ENCODE measurements at places on chromosomes 4 and X. TPM values are rescaled to one million over a fixed set of nuclear protein-coding genes. Genes with fewer than 3 reads are reported as not detected.

- DNase-seq, result no peak
Measured at GRCh38 chr4:74537459-74537858, 92.5 kb downstream of the AREG start.

DNA sequence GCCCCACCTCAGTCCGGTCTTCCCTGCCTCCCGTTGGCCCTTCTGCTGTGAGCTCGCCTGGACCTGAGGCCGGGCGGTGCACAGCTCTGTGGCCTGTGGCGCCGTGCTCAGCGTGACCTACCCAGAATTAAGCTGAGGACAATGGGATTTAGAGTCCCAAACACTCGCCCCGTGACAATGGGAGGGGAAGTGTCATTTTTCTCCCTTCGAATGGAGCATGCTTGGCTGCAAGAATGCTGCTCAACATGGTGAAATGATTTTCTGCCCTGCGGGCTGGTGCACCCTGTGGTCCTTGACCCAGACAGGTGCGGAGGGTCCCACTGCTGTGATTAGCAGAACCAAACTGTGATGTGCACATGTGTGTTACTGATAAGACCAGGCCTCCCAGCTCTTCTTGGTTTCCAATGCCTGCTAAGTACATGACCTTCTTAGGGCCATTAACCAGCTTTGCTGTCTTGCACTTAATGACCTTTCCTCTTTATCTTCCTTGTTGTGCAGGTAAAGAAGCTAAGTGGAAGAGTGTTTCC, 772 bp downstream of the EOLA1 start:
- no peak for DNase-seq

RADX gene
- 3.0 TPM for total RNA-seq

DNA sequence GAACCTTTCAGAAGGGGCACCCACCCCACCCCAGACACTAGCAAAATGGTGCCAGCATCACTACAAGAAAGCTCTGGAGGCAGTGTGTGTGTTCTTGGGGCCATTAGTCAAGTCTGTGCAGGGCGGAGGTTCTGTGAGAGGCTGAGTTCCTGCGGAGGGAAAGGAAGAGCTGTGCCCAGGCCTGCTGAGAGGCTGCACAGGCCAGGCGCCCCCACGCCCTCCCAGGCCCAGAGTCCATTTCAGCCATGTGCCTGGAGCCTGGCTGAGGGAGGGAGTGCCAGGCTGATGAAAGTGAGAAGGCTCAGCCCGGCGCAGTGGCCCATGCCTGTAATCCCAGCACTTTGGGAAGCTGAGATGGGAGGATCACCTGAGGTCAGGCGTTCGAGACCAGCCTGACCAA, 90.0 kb downstream of the DCTD start:
- no peak for DNase-seq

DNA sequence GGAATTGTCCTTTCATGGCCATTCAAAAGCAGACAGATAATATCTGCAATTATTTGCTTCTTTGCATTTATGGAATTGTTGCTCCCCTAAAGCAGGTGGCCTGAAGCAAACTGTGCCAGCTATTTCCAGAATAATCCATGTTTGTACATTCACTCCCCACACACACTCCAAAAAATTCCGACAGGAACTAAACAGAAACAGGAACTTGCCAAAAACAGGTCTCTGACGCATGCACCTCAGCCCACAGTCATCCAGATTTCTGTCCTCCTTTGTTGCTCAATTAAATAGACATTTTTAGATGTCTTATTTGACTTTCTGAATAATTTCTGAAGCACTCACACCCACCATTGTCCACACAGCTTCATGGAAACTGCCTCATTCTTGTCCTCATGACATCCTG, 71.5 kb upstream of the EDNRA start:
- no peak for DNase-seq

IL3RA gene
- total RNA-seq, result not detected

PNMA5 gene
- 0.13 TPM for total RNA-seq

GRCh38 chr4:20445933-20446723, 194.4 kb downstream of the SLIT2 start:
- DNase-seq, result no peak

- DNase-seq, result no peak
Measured at GRCh38 chrX:132467026-132467425, 21.8 kb downstream of the MBNL3 start.

- DNase-seq, result no peak
Measured at GRCh38 chrX:153386097-153386496, 15.1 kb downstream of the PNMA6E start.

GRCh38 chr4:1981251-1982058, 27.3 kb downstream of the NELFA start:
- DNase-seq, result peak; percentile 70

DNA sequence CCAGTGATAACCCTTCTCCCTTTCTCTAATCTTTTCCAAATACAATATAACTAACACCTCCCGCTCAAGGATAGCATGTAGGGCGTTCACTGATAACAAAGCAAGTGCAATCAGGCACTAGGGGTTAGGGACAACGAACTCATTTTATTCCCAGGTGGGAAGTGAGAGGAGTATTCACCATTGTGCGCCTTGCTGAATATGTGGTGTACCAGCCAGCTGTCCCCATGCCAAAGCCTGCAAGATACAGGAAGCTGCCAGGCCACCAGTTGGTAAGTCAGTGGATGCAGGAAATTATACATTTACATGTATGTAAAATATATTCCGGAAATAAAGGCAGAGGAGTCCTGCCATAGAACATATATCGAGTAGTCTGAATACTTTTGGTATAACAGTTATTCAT, 6.3 kb upstream of the HPRT1 start:
- DNase-seq, result no peak

MAGEB17 gene
- total RNA-seq, result 0.63 TPM

SPINK2 gene
- 0.92 TPM for total RNA-seq

DNA sequence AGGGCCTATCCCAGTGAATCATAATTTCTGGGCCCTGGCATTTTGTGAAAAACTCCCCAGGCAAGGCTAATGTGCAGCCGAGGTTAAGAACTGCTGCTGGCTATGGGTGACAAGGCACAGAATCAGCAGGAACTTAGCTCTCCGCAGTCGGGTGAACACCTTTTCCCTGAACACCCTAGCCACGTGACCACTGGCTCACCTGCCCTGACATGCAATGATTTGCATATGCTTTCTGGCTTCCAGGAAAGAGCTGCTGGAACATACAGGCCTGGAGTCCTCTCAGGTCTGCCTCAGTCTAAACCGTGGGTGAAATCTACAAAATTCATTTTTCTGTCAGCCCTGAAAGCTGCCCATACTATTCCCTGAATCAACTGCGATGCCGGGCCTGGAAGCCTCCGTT, 56.6 kb downstream of the ZNF827 start:
- peak; percentile 24 for DNase-seq

DNA sequence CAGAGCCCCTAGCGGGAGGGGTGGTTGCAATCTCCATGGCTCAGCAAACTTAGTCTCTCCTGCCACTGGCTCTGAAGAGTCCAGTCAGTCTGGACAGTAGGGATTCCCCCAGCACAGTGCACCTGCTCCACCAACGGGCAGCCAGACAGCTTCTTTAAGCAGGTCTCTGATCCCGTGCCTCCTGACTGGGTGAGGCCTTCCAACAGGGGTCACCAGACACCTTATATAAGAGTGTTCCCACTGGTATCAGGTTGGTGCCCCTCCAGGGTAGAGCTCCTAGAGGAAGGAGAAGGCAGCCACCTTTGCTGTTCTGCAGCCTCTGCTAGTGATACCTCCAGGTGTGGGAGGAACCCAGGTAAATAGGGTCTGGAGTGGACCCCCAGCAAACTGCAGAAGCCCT, 1393.4 kb downstream of the STIM2 start:
- peak; percentile 25 for DNase-seq

UBQLN2 gene
- 28.4 TPM for total RNA-seq

RTL9 gene
- total RNA-seq, result 0.07 TPM

DNA sequence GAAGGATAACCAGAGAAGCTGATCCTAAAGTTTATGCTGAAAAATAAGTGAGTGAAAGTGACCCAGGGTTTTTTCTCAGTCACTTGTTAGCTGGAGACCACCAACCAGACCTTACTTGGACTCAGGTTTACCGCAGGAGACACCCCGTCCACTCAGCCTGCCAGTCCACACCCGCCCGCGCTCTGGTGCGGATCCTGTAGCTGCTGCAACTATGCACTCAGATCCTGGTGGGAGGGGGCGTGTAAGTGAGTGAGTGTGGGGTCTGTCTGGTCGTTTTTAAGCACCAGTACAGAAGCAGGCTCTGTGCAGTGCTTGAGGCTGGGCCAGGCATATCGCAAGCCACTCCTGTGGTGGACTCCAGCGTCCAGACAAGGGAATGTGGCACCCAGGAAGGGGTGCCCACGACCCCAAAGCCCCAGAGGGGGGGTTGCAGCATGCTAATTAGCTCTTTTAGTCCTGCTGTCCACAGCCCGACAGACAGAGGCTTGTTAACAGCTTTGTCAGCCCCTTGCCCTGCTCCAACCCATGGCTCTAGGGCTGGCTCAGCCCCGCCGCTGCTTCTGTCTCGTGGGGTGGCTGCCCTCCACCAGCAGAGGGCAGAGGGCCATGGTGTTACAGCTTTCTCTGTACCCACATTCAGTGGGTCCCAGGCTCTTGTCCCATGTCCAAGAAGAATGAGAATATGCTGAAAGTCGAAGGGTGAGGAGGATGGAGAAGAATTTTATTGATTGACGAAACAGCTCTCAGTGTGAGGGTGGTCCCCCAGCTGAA, 40.4 kb upstream of the PPP1R2C start:
- DNase-seq, result peak; percentile 10

- DNase-seq, result no peak
Measured at GRCh38 chr4:153497988-153498967, 32.1 kb downstream of the TMEM131L start.

VEGFC gene
- 0.61 TPM for total RNA-seq

GRCh38 chr4:141580523-141580922, 55.9 kb upstream of the IL15 start:
- no peak for DNase-seq

PTPN13 gene
- 44.0 TPM for total RNA-seq

DNA sequence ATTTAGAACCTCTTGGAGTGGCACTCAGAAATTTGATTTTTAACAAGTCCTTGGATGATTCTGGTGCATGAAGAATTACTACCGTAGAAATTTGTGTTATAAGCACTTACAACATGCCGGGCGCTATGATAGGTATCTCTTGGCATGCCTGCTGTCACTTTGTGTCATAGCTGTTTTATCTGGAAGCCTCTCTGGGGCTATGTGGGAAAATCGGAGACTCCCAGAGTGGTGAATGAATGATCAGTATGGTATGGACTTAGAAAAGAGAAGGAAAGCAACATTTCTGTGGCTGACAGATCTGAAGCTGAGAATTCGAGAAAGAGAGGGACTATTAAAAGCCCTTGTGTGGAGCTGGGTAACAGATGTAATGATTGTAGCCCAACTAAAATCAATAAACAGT, 177.4 kb upstream of the MAMLD1 start:
- DNase-seq, result no peak

GRCh38 chrX:39653691-39654090, 444.1 kb downstream of the BCOR start:
- DNase-seq, result peak; percentile 17

TMEM192 gene
- 11.2 TPM for total RNA-seq

DNA sequence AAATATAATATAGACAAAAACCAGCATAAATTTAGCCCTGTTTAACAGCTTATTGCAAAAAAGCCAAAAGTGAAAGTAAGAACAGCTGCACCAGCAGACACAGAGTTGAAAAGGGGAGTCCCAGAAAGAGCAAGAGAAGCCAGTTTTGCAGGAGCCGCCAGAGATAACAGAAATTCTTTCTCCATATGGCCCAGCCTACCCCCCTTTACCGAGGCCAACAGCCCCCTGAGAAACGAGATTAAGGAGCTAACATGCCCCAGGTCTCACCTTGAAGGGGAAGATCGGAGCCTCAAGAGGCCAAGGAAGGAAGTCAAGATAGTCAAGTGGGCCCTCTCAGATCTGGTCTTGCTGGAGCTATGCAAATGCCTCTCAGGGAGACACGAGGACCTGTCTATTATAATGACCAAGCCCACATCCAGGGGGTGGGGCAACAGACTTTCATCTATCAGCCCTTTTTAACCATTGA, 4.8 kb downstream of the ACOX3 start:
- DNase-seq, result no peak

ASB5 gene
- total RNA-seq, result 0.18 TPM

GRCh38 chr4:31390849-31391248, 670.7 kb downstream of the PCDH7 start:
- DNase-seq, result no peak

GRCh38 chr4:155672342-155672741, 5.7 kb downstream of the GUCY1A1 start:
- DNase-seq, result no peak

- DNase-seq, result no peak
Measured at GRCh38 chr4:3858046-3858730, 92.0 kb downstream of the ADRA2C start.

RBM46 gene
- 4.2 TPM for total RNA-seq

GRCh38 chr4:13543032-13543838, 1.1 kb downstream of the NKX3-2 start:
- no peak for DNase-seq

GRCh38 chr4:165222651-165222994, 15.3 kb downstream of the KLHL2 start:
- DNase-seq, result no peak

DNA sequence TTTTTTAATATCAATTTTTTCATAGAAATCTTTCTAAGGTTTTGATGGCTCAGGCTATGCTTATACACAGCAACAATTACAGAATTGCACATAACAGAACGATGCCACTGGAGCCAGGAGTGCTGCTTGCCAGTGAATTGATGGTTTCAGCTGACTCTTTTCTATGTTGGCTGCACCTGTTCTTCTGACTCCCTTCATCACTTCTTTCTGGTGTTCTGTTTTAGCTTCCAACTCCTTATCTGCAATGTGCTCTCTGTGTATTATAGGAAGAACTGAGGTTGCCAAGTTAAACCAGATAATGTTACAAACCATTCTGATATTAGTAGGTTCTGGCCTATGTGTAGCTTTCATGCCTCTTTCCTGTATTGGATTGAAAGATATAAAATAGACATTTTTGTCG, 11.6 kb upstream of the VEGFD start:
- no peak for DNase-seq

GRCh38 chr4:156251373-156252065, 297.9 kb upstream of the CTSO start:
- no peak for DNase-seq

GRCh38 chr4:41963105-41963504, 18.5 kb upstream of the DCAF4L1 start:
- no peak for DNase-seq

DNA sequence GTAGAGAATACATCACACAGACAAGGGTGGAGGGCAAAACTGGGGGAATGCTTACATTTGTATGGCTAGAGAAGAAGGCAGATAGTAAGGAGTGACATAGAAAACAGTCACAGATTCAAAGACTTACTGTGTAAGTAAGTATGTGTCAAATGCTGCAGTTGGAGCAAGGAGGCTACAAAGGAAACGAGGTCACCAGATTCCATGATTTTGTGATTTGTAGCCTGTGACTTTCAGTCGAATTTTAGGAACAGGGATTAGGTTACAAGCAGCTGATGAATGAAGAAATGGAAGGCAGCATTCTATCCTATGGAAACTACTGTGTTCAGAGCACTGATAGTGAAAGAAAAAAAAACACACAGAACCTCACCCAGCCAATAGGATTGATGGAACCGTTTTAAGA, 407.9 kb downstream of the IL15 start:
- no peak for DNase-seq
